ENCODE measurements at places on chromosomes 13 and 19. TPM values are rescaled to one million over a fixed set of nuclear protein-coding genes. Genes with fewer than 3 reads are reported as not detected.

The CD79A gene
- not detected for total RNA-seq

The ZNF723 gene
- 0.59 TPM for total RNA-seq

The WDR87 gene
- total RNA-seq: not detected

The KCNRG gene
- total RNA-seq: 3.3 TPM

The ZNF433 gene
- 2.0 TPM for total RNA-seq

The ATXN8OS gene
- not detected for total RNA-seq

The KCNN4 gene
- total RNA-seq: 3.2 TPM

The MUC16 gene
- 0.42 TPM for total RNA-seq

The ZNF579 gene
- total RNA-seq: 12.2 TPM

The SYT3 gene
- total RNA-seq: 16.4 TPM

The RNASEH2A gene
- 62.6 TPM for total RNA-seq

The WDR83 gene
- 12.5 TPM for total RNA-seq

The CACNA1A gene
- total RNA-seq: 20.3 TPM

The CPB2 gene
- total RNA-seq: not detected

The LILRA2 gene
- not detected for total RNA-seq

The KLK2 gene
- total RNA-seq: 0.69 TPM

The CABP5 gene
- total RNA-seq: not detected

The LRFN3 gene
- 15.1 TPM for total RNA-seq

The ZNF439 gene
- total RNA-seq: 11.7 TPM

The MAST1 gene
- 19.9 TPM for total RNA-seq

The C13orf46 gene
- total RNA-seq: 1.5 TPM

The CILP2 gene
- total RNA-seq: 17.0 TPM

The KLK4 gene
- 0.76 TPM for total RNA-seq

The OVOL3 gene
- not detected for total RNA-seq

Data from GM23338 (cell line).